ENCODE measurements at places on chromosomes 12 and 14.

- DNase-seq = no peak
Measured at GRCh38 chr12:120130011-120130410, 13.5 kb upstream of the RAB35 start.

GRCh38 chr12:42568952-42569915 is 20.3 kb downstream of the PRICKLE1 start:
- DNase-seq = no peak

- no peak for DNase-seq
Measured at GRCh38 chr12:26939192-26939832, 1.0 kb downstream of the FGFR1OP2 start.

DNA sequence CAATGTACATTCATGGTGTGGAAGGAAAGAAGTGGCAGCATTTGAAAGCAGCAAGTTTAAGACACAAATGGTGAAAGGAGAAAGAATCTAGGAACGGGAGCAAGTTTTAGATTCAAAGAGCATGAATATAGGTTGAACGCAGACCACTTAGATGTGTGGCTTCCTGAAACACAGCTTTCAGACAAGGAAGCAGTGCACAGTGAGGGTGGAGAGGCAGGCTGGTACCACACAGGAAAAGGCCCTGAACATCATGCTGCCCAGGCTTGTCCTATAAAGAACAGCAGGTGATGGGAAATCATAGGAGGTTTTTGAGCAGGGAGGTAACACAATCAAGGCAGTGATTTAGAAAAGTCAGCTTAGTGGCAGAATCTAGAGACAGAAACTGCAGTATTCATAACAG is 35.6 kb downstream of the GNS start:
- no peak for DNase-seq

DNA sequence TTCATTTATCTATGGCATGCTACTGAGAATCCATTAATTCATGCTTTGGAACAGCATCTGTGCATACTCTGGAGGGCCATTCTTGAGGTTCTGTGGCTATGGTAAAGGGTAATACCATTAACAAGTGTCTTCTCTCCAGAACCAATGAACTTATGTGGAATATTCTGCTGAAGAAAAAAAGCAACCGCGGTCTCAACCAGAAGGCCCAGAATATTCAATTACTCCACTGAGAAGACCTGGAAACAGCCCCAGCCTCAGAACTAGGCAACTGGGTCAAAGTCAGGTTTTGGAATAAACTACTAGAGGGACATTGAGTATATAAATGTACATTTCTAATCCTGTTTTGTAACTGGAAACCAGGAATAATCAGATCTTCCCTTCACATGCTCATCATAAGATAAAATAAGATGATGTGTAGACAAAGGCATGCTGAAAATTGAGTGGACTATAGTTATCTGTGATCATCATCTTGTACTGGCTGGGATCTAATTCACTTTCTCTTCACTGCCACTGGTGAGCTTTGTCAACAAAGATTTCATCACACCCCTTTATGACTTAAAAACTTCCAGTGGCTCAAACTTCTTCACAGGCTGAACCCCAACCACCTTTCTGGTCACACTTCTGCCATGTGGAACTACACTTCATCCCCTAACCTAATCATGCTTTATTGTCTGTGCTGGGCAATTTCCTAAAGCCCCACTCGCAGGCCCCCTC is 6.0 kb downstream of the SPTB start:
- DNase-seq = no peak

- no peak for DNase-seq
Measured at GRCh38 chr12:79828924-79829323, 106.0 kb downstream of the PPP1R12A start.

All from MG63 (cell line).